ENCODE measurements at places on chromosomes 11 and 22.
A peak's percentile ranks its signal among the peaks of the same experiment; 100 is the strongest.

- DNase-seq, result no peak
Observed at GRCh38 chr22:18065256-18065655, 12.5 kb upstream of the PEX26 start.

GRCh38 chr11:72244060-72244360 lies at the start of gene PHOX2A:
TSS of gene PHOX2A (minus strand) at chr11:72244176. CDS start at chr11:72244004, 172 bp downstream.
- DNase-seq, result no peak

- no peak for DNase-seq
Observed at GRCh38 chr11:105700271-105700670, 90.4 kb downstream of the GRIA4 start.

DNA sequence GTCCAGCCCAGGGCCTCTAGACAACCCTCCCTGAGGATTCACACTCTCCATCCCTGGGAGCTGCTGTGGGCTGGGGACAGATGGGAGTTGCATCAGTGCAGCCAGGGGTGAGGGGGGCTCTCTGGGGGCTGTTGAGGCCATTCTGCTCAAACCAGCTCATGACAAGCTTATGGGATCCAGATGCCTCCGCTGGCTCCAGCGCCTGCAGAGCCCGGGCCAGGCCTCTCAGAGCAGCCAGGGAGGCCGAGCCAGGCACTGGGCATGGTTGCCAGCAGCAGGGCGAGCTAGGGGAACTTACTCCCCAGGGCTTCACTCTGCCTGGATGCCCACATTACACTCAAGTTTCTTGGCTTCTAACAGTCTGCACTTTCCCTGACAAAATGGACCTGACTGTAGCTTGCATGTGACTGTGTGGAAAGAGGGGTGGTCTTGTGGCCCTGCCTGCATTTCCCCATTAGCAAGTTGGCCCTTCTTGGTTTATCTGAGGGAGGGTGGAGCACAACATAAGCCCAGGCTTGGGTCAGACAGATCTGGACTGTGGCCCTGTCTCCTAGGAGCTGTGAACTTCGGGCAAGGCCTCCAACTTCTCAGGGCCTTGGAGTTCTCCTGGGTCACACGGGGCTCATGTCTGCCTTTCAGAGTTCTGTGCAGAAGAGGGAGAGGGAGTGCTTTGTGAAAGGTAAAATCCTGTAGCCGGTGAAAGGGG lies 34.5 kb upstream of the CYB5R3 start:
- no peak for DNase-seq

DNA sequence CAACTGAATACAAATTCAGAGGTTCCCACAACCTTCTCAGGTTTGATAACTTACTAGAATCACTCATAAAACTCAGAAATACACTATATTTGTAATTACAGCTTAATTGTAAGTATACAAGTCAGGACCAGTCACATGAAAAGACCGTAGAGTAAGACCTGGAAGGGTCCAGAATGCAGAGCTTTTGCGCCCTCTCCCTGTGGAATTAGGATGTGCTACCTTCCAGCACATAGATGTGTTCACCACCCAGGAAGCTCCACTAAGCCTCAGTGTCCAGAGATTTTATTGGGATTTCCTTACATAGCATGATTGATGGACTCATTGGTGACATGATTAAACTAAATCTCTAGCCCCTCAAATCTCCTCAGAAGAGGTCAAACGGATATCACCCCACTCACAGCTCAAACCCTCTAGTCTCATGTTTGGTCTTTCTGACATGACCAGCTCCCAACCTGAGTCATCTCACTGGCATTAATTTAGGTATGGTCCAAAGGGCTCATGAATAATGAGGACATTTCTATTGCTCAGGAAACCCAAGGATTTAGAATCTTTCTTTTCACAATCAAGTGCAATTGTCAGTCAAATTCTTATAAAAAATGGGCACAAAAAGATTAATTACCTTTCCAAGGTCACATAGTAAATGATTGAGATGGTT lies 77.2 kb upstream of the UBASH3B start:
- no peak for DNase-seq

GRCh38 chr11:33893711-33894397 lies 2.0 kb upstream of the LMO2 start:
- DNase-seq, result peak; percentile 47

All from activated CD8-positive, alpha-beta memory T cell treated with anti-CD3 and anti-CD28 coated beads for 4 hours (primary cell).